ENCODE measurements at places on chromosomes 3 and 15. TPM values are rescaled to one million over a fixed set of nuclear protein-coding genes. Genes with fewer than 3 reads are reported as not detected.

EPHB1 gene
- 0.37 TPM for total RNA-seq

CASR gene
- total RNA-seq: not detected

ST8SIA2 gene
- 0.44 TPM for total RNA-seq

PAQR5 gene
- 117 TPM for total RNA-seq

SLC24A1 gene
- 4.0 TPM for total RNA-seq
